RKO (cell line): ENCODE measurements at places on chromosomes 3 and 15.

DNA sequence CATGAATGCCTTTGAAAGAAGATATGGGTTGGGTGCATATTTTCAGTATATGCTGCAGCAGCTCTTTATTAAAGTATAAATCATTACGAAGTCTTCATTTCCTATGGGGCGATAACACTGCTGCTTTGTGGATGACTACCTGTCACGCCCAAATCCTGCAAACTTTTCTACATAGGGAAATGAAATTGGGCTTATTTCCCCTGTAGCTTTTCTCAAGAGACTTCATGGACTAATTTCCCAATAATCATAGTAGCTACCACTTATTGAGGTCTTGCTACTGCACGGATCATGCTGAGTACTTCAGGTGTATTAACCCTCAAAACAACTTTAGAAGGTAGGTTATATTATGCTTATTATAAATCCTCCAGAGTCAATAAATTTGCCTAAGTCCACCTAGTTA is 8.0 kb downstream of the TGFBR2 start:
- no peak for DNase-seq

DNA sequence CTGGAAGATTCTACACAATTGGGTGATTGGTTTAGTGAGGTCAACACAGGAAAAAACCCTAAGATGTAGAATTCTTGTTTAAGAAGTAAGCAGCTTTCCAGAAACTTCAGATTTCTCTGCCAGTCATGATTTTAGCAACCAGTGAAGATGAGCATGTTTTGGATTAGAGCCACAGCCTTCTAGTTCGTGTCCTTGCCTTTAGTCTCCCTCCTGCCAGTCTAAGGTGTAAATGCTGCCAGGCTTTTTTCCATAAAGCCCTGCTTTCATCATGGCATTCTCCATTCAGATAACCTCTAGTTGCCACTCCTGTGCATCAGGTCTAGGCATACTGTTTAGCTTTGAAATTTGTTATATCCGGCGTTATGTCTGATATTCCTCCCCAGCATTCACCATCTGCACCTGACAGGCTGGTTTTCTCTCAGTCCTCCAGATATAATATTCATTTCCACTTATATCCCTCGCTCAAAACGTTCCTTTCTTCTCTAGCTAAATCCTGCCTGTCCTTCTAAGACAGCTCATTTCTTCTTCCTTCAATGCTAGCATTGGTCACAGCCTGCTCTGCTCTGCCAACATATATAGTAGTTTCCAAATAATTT is 37.4 kb downstream of the SYN2 start:
- DNase-seq: no peak

GRCh38 chr3:116473602-116474001 is 28.3 kb upstream of the LSAMP start:
- DNase-seq: no peak

- no peak for DNase-seq
Measured at GRCh38 chr3:30648670-30649357, 42.4 kb downstream of the TGFBR2 start.

DNA sequence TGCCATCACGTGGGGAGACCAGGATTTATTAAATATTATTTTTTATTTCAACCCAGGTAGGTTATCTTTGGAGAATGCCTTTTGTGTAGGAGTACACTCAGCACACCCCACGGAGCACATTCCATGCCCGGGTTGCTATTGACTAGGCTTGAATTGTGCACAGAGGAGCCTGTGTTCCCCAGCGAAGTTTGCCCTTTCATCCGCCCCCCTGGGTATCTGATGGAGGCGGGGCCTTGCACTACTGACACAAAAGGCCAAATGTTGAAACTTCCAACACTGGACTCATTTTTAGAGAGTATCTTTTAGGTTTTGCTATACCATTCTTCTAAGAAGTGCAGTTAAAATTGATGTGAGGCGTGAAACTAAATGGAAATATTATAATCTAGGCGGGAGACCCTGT is 39.3 kb upstream of the PPP4R2 start:
- no peak for DNase-seq

- DNase-seq: no peak
Measured at GRCh38 chr3:136631424-136631823, 120.8 kb downstream of the STAG1 start.

DNA sequence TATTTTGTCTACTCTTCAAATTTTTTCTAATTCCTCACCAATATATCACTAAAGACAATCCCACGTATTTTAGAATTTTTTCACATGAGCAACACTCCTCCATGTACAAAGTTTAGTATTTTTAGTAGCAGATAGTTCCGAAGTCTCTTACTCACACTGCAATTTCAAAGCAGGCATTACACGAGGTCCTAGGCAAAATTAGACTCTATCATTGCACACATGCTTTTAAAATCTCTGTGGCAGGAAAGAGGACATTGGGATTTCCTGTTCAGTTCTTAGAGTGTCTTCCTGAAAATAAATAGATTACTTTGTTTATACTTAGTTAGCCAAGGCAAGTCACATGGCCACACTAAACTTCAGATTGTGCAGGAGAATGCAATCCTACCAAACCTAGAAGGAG is 847.7 kb downstream of the ROBO2 start:
- no peak for DNase-seq

DNA sequence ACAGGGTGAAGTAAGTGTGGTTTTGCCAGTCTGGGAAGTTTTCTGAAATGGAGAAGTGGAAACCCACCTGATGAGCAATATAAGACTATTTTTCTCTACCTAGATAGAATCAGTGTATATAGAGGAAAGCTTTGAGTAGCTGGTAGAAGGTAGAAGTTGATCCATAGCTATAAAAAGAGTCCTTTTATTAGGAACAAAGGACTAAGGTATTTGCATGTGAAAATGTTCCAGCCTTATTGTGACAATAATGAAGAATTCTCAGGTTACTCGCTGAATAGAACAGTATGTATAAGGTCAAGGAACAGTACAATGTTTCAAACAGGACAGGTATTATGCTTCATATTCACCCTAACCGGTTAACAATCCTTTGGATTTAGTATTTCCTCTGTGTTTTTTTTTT is 972.2 kb downstream of the OTOL1 start:
- DNase-seq: no peak

GRCh38 chr3:141738891-141739363 is 829 bp downstream of the RNF7 start:
- peak; percentile 82 for DNase-seq

DNA sequence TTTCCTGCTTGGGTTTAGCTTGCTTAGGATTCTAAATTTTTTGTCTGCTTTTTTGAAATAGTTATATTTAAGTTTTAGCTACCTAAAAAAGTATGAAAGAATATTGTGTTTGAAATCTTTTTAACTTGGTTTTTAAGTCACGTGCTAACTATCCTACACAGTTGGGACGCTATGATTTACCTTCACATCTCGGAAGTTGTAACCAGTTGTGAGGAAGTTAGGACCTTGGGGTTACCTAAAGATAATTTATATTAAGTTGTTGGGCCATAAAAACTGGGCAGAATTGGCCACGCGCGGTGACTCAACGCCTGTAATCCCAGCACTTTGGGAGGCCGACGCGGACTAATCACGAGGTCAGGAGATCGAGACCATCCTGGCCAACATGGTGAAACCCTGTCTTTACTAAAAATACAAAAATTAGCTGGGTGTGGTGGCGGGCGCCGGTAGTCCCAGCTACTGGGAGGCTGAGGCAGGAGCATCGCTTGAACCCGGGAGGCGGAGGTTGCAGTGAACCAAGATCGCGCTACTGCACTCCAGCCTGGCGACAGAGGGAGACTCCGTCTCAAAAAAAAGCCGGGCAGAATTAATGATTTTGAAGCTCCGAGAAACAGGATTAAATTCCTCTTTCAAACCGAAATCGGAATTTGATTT is 1.0 kb downstream of the ZFAND6 start:
- peak; percentile 86 for DNase-seq
